ENCODE measurements at places on chromosomes 5 and 9.

DNA sequence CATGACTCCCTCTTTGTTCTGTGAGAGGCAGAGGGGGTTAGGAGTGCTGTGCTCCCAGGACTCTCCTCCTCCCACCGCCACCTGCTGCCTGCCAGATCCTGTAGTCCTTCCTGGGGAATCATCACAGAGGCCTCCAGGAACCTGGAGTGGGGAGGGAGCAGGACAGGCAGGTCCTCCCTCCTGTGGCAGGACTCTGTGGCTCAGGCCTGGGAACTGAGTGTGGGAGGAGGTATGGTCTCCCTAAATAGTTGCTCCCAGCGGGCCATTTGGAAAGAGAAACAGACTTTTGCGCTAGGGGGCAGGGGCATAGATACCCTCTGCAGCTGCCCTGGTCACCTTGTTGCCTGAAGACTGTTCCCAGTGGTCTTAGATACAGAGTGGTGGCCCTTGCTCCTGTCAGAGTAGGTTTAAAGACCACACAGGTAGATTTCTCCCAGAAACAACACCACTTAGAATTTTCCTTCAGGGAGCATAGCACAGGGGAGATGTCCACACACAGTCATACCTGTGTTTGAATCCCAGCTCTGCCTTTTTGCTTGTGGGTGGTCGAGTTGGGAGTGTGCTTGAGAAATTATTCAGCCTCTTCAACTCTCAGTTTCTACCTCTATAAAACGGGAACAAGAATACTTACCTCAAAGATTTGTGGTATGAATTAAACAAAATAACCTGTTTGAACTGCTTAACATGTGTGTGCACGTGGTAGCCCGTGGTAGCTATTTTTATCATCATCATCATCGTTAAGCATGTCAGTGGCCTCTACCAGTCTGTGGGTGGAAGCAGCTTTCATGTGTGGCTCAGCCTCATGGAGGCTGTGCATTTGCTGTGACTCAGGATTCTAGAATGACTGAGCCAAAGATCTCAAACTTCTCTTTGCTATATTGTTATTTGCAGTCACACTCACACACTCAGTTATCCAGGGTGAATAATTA, 55.8 kb downstream of the SLC22A5 start:
- no peak for DNase-seq

DNA sequence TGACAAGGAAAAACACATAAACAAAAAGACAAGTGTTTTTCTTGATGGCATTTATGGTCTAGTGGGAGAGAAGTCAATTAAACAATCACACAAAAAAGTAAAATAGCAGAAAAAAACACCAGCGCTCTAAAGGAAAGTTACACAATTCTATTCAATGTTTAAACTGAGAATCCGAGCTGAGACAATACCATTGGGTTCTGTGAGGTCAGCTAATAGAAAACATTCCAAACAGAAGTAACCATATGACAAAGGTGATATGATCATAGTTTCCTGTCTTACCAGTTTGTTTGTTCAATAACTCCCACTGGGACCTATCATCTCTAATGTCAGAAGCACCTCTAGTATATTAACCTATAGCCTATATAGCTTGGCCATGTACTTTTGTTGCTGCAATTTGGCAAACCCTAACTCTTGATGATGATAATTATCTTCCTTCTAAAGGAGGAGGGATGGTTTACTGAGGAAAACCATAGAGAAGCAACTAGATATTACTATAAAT, 1030.0 kb downstream of the CDH12 start:
- no peak for DNase-seq

GRCh38 chr5:156531199-156531598, 204.2 kb downstream of the SGCD start:
- no peak for DNase-seq

DNA sequence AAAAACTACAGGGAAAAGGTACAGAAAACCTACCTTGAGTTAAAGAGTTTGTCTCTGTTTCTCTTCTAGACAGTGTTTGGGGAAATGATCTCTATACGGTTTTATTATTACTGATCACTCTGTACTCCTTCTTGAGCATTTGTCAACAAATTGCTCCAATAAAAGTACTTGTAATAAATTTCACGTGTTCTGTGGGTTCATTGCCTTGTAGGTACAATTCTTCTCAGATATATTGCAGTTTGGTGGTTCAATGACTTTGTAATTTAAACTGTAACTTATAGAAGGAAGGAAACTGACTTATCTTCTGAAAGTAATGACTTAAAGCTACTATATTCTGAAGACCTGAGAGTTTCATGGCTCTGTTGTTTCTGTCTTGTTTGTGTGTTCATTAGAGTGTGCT, 319.9 kb upstream of the PCSK5 start:
- no peak for DNase-seq

DNA sequence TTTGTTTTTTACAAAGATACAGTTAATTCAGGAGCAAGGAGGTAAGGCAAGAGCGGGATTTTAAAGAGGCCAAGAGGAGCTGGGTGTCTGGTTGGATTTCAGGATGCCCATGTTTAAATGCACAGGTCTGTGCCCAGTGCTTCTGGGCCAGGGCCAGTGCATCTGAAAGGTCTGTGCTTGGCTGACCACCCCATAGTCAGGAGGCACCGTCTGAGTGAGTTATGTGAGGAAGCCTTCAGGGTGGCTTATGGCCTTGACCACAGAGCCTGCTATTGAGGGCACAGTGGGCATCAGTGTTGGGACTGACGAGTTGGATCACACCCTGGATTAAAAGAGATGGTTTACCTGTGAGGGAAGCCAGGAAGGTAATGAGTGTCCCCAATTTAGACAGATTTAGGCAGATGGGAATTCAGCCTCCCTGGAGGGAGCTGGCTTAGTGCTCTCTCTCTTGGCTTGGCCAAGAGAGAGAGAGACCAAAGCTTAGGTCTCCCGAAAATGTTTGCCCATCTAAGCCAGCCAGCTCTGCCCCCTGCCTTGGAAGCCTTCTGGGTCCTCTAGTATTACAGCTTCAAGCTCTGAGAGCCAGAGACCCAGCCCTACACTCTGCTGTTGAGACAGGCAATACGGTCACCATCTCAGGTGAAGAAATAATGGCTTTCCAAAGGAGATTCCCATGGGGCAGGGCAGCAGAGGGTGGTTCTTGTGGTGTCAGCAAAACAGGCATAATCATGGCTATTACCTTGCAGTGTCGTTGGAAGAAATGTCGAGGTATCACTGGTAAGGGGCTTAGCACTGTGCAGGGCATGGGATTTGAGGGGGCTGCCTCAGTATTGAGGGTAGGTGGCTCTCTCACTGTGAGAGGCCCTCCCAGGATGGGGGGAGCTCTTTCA, 68.6 kb downstream of the RGS3 start:
- DNase-seq = no peak

- DNase-seq = no peak
Measured at GRCh38 chr9:99360026-99360425, 137.9 kb downstream of the SEC61B start.

- no peak for DNase-seq
Measured at GRCh38 chr5:1054799-1055775, 46.5 kb downstream of the NKD2 start.

GRCh38 chr5:8048920-8049319, 180.0 kb downstream of the MTRR start:
- no peak for DNase-seq

GRCh38 chr9:97480174-97480573, 21.3 kb upstream of the TMOD1 start:
- DNase-seq = no peak

- DNase-seq = no peak
Measured at GRCh38 chr9:91710158-91710557, 239.9 kb downstream of the ROR2 start.

DNA sequence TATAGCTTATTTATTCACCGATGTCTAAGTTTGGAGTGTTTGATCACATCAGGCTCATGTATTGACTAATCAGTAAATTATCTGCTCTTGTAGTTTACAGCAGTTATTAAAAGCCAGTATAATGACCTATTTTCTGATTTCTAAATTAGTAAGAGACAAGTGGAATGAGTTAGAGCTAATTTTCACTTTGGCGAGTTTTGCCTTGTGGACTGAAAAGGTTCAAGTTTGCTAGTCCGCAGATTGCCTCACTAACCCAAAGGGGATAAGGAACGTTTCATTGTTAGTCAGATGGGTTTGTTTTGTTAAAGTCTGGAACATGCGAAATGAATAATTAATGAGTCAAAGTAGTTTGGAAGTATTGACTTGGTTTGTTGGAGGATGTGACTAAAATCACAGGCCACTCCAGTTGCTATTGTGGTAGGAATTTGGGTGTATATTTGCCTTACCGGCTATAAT, 40.1 kb downstream of the SMARCA2 start:
- no peak for DNase-seq

- no peak for DNase-seq
Measured at GRCh38 chr9:125269014-125269397, 7.4 kb downstream of the GAPVD1 start.

GRCh38 chr9:76926846-76927245, 20.9 kb upstream of the PRUNE2 start:
- no peak for DNase-seq

DNA sequence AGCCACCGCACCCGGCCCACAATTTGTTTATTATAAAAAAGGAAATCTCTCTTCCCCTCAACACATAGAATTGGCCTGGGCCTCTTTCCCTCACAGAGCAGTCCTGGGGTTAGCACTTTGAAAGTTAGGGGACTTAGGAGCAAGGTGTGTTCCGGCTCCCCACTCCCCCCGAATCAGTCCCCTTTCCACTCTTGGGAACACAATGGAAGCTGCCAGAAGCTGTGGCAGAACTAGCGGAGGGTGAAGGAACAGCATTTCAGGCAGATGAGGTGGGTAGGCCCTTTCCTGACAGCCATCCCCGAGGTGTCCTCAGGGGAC, 16.4 kb upstream of the C5orf47 start:
- DNase-seq = no peak

DNA sequence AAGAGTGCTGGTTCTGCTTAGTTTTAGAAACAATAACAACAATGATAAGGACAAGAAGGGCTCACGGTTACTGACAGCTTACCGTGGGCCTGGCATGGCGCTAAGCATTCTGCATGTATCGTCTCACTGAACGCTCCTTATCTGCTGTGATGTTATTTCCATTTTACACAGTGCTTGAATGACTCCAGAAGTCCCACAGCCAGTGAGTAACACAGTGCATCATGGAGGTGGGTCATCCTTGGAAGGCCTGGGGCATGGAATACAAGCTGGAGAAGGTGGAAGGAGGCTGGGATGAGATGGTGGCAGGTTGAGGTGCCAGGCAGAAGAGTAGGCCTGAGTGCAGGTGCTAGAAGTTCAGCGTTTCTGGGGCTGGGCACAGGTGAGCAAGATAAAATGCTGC, 36.5 kb upstream of the FAT2 start:
- DNase-seq = no peak

DNA sequence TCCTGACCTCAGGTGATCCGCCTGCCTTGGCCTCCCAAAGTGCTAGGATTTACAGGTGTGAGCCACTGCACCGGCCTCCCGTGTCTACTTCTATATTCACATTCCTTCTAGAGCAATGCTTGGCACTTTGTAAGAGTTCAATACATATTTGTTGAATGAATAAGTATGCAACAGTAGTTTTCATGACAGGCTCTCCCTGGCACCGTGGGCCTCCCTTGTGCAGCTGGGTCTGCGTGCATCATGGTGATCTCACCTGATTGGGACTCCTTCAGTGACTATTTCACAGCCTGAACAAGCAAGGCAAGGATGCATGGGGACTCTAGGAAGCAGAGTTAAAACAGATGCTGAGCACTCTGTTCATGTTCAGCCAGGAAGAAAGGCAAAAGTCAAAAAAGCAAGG, 6.8 kb upstream of the ZBTB34 start:
- no peak for DNase-seq

- DNase-seq = no peak
Measured at GRCh38 chr9:12464400-12464799, 228.8 kb upstream of the TYRP1 start.

DNA sequence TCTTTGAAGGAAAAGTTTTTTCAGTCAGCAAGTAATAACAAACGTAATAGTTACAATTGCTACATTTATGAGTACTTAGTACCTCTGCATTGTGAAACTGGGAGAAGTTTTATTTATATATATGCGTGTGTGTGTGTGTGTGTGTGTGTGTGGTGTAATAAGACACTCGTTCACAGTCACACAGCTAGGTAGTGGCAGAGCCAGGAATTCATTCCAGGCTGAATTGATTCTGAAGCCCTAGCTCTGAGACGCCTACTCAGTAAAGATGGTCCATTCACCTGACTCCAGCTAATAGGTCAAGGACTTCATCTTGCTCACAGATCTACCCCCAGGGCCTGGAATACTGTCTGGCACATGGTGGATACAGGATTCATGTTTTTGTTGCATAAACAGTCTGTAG, 13.6 kb upstream of the CAST start:
- no peak for DNase-seq

- no peak for DNase-seq
Measured at GRCh38 chr5:86748538-86749105, 130.9 kb downstream of the COX7C start.

DNA sequence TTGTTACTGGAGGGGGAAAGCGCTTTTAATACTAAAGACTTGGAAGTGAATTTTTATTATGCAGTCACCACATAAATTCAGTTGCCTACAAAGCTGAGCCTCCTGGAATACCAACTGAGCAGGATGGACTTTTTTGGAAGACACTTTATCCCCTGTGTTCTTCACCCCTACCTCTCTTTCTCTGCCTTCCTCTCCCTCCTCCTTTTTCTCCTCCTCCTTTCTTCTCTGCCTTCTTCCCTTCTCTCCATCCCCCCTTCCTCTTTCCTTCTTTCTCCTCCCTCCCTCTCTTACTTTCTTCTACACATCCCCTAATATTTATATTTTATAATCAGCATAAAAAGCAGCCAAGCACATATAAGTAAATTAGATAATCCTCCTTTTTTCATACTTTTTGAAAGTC, 39.6 kb downstream of the MAP3K1 start:
- no peak for DNase-seq

DNA sequence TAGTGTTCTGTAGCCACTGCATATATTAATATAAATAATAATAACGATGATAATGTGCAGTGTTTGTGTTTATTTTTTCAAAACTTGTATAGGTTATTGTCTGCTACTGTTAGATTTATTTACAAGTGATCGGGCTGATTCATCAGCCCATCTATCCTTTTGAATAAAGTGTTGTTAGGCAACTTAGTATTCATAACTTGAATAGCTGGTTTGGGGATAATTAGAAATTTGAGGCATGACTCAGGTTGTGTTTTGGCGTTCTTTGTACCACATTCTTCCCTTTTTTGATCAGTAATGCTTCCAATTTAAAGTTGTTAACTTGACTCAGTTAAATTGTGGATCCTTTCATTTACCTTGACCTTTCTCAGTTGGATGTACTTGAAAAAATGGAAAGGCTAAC, 69.7 kb downstream of the FOCAD start:
- DNase-seq = no peak

- DNase-seq = no peak
Measured at GRCh38 chr9:109411069-109411761, 86.9 kb downstream of the PTPN3 start.

DNA sequence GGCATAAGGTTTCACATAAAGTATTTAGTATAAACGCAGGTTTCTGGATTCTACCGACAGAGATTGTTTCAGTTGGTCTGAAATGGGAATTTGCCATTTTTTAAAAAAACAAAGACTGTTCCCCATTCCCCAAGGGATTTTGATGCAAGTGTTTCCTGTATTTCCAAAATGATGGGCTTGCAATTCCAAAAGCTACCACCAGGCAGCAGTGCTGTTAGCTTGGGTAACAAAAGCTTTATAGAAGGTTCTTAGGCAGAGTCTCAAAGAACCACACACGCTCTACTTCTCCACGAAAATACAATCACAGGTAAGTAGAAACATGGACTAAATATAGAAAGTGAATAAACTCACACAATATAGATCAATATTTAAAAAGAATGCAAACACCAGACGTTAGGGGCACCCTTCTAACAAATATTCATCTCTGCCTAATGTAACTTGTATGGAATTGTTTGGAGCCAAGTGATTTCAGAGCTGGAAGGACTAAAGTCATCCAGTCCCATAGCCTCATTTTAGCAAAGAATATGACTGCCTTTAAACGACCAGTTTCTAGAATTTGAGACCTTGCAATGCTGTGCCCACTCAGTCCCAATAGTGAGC, 154.3 kb downstream of the SPOCK1 start:
- no peak for DNase-seq
